ENCODE measurements at places on chromosomes 16 and 17.

- H3K27ac ChIP-seq: no peak overlapping the region
- no peak overlapping the region for H3K4me3 ChIP-seq
- DNase-seq: no peak
- H3K27me3 ChIP-seq: no peaks in the 10 kb centered on the region
- peaks cover 56% of the 10 kb centered on the region for H3K36me3 ChIP-seq
These were observed 26.7 kb downstream of the CYB5B start for GRCh38 chr16:69451166-69451565.

DNA sequence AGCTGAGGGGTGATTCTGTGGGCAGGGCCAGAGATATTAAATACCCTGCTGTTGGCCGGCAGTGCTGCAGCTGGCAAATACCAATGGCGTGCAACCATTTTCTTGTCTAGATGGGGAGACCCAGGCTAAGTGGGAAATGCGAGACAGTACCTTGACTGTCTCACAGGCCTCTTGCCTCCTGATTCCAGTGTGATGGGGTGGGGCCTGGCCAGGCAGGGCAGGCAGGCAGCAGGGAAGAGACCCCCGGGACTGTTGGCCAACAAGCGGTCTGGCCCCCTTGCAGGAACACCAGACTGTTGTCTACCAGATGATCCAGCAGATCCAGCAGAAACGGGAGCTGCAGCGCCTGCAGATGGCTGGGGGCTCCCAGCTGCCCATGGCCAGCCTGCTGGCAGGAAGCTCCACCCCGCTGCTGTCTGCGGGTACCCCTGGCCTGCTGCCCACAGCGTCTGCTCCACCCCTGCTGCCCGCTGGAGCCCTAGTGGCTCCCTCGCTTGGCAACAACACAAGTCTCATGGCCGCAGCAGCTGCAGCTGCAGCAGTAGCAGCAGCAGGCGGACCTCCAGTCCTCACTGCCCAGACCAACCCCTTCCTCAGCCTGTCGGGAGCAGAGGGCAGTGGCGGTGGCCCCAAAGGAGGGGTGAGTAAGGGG, 5.7 kb upstream of the CISD3 start:
- no peaks in the 10 kb centered on the region for H3K27me3 ChIP-seq
- H3K4me1 ChIP-seq: peaks cover 72% of the 10 kb centered on the region
- DNase-seq: no peak
- H3K4me3 ChIP-seq: no peak overlapping the region
- no peak overlapping the region for H3K27ac ChIP-seq

DNA sequence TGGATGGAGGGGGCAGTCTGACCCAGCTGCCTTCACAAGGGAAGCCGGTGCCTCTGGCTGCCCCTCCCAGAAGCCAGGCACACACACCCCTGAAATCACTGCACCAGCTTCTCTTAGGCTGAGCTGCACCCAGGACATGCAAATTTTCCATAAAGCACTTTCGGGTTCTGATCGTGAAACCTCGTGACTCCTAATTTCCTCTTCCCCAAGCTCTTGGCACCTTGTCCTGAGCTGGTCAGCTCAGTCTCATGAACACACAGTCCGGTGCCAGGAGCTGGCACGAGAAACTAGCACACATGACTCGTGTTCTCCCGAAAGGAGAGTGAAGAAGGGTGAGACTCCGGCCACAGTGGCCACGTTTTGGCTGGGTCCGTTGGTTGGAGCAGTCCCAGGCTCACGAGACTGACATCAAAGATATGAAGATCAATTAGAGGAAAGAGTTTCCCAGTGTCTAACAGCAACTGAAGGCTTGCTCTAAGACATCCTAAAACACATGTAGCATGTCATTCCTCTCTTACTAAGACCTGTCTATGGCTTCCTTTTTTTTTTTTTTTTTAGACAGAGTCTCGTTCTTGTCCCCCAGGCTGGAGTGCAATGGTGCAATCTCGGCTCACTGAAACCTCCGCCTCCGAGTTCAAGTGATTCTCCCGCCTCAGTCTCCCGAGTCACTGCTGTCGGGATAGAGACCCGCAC, 9.2 kb upstream of the ABR start:
- no peak overlapping the region for H3K4me3 ChIP-seq
- peak overlapping the region; percentile 59 for H3K27ac ChIP-seq
- H3K27me3 ChIP-seq: no peaks in the 10 kb centered on the region
- no peak for DNase-seq
- H3K36me3 ChIP-seq: peaks cover 16% of the 10 kb centered on the region
- peaks cover 58% of the 10 kb centered on the region for H3K4me1 ChIP-seq

- peaks cover 17% of the 10 kb centered on the region for H3K4me1 ChIP-seq
- DNase-seq: no peak
- H3K36me3 ChIP-seq: no peaks in the 10 kb centered on the region
- no peak overlapping the region for H3K27ac ChIP-seq
- H3K4me3 ChIP-seq: no peak overlapping the region
These were observed 10.4 kb upstream of the COTL1 start for GRCh38 chr16:84628226-84628731.

DNA sequence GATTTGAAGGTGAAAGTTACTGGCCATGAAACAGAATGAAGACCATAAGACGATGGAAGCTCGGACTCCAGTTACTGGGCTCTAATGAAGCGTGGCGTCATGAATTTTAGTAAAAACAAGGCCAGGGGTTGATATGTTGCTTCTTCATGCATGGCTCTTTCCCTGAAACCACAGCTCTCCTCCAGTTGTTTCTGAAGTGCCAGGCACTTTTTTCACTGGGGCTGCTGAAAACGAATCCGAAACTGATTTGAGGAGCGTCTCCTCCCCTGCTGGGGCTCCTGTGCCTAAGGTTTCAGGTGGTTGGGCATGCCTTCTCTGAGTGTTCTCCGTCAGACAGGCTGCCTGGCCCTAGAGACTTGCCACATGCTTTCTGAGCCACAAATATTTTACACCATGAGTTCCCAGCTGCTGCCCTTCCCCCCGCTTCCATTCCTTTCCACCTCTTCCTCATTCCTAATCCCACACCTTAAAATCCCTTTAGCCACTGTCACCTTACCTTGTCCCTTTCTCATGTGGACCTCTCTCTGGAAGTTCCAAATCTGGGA, 3.7 kb upstream of the MYL4 start:
- H3K4me3 ChIP-seq: peak overlapping the region; percentile 63
- peaks cover 78% of the 10 kb centered on the region for H3K4me1 ChIP-seq
- peak; percentile 58 for DNase-seq
- no peaks in the 10 kb centered on the region for H3K27me3 ChIP-seq
- peak overlapping the region; percentile 77 for H3K27ac ChIP-seq

GRCh38 chr17:70314096-70314495, 144.8 kb downstream of the KCNJ2 start:
- H3K27me3 ChIP-seq: peaks cover 3% of the 10 kb centered on the region
- H3K4me1 ChIP-seq: no peaks in the 10 kb centered on the region
- no peak for DNase-seq
- H3K27ac ChIP-seq: no peak overlapping the region
- no peaks in the 10 kb centered on the region for H3K36me3 ChIP-seq
- no peak overlapping the region for H3K4me3 ChIP-seq

DNA sequence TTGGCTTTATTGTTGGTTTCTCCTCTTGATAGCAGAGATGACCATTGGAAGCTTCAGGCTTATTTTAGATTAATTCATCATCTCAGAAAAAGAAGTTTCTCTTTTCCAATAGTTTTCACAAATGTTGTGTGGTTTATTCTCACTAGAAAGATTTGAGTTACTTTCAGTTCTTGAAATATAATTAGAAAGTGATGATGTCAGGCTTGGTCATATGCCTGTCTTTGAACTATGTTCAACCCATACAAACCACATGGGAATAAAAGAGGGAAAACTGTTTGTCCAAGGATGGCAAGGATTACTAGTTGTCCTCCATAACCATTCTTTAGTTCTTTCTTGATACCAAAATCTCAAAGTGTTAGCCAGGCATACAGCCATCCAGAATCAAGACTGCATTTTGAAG, 3.7 kb upstream of the HS3ST2 start:
- H3K36me3 ChIP-seq: peaks cover 4% of the 10 kb centered on the region
- peaks cover 8% of the 10 kb centered on the region for H3K4me1 ChIP-seq
- no peak for DNase-seq
- H3K27me3 ChIP-seq: peaks cover 52% of the 10 kb centered on the region

GRCh38 chr17:8264320-8264719, 15.2 kb downstream of the PFAS start:
- peaks cover 7% of the 10 kb centered on the region for H3K4me1 ChIP-seq
- H3K27me3 ChIP-seq: no peaks in the 10 kb centered on the region
- peaks cover 77% of the 10 kb centered on the region for H3K36me3 ChIP-seq
- no peak for DNase-seq

- no peak overlapping the region for H3K4me3 ChIP-seq
- peak; percentile 13 for DNase-seq
These were observed 54.9 kb downstream of the GNAO1 start for GRCh38 chr16:56246051-56246817.

- H3K4me1 ChIP-seq: no peaks in the 10 kb centered on the region
- H3K27me3 ChIP-seq: no peaks in the 10 kb centered on the region
- H3K27ac ChIP-seq: no peak overlapping the region
- no peak for DNase-seq
- H3K4me3 ChIP-seq: no peak overlapping the region
These were observed 45.0 kb upstream of the CLEC3A start for GRCh38 chr16:77977339-77977738.

- peaks cover 33% of the 10 kb centered on the region for H3K36me3 ChIP-seq
- no peak overlapping the region for H3K4me3 ChIP-seq
- peaks cover 11% of the 10 kb centered on the region for H3K4me1 ChIP-seq
- no peak for DNase-seq
- no peaks in the 10 kb centered on the region for H3K27me3 ChIP-seq
- H3K27ac ChIP-seq: no peak overlapping the region
These were observed 39.6 kb upstream of the RCVRN start for GRCh38 chr17:9944704-9945103.

GRCh38 chr16:1979271-1980029, 1.8 kb downstream of the NOXO1 start:
- no peak for DNase-seq
- H3K4me1 ChIP-seq: peaks cover 28% of the 10 kb centered on the region
- peak overlapping the region; percentile 19 for H3K4me3 ChIP-seq
- H3K36me3 ChIP-seq: peaks cover 43% of the 10 kb centered on the region
- no peak overlapping the region for H3K27ac ChIP-seq
- peaks cover 45% of the 10 kb centered on the region for H3K27me3 ChIP-seq

DNA sequence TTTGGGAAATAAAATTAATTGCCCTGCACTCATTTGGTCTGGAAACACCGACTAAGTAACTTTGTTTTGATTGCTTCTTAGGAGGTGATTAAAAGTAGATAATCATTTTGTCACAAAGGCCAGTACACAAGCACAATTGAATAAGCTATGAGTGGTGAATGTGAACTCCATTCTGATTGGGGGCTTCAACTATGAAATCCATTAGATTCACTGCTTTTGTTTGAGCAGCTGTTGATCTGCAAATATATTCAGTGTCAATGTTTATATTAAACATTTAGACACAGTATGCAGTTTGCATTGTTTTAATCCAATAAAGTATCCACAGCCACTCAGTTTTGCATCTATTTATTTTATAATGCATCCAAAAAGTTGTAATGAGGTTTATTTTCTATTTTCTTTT, 817.5 kb downstream of the CDH11 start:
- no peak for DNase-seq
- no peaks in the 10 kb centered on the region for H3K4me1 ChIP-seq
- H3K4me3 ChIP-seq: no peak overlapping the region
- no peak overlapping the region for H3K27ac ChIP-seq
- H3K27me3 ChIP-seq: no peaks in the 10 kb centered on the region

- no peak overlapping the region for H3K4me3 ChIP-seq
- H3K4me1 ChIP-seq: peaks cover 30% of the 10 kb centered on the region
- no peak for DNase-seq
- H3K36me3 ChIP-seq: no peaks in the 10 kb centered on the region
- H3K27ac ChIP-seq: no peak overlapping the region
These were observed 22.7 kb upstream of the CPSF4L start for GRCh38 chr17:73284354-73284753.

DNA sequence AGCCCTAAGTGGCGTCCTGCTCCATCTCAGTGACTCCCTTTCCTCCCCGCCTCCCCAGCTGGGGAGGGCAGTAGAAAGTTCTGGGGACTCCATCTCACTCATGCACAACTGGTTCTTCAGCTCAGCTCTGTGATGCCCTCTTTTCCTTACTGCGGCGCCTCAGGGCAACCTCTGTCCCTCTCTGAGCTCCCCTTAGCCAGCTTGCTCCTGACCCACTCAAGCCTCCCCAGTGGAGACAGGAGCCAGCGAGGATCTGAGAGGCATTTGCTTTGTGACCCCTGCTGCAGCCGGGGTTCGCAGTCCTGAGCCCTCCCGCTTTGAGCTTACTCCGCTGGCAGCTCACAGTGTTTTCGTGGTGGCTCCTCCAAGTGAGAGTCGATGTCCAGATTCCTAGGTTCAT, 6.2 kb upstream of the MRC2 start:
- H3K27ac ChIP-seq: no peak overlapping the region
- peaks cover 31% of the 10 kb centered on the region for H3K36me3 ChIP-seq
- peaks cover 4% of the 10 kb centered on the region for H3K4me1 ChIP-seq
- DNase-seq: no peak

- no peak for DNase-seq
- H3K4me3 ChIP-seq: no peak overlapping the region
- H3K4me1 ChIP-seq: peaks cover 7% of the 10 kb centered on the region
- H3K36me3 ChIP-seq: peaks cover 10% of the 10 kb centered on the region
- no peak overlapping the region for H3K27ac ChIP-seq
These were observed 209.2 kb downstream of the PARN start for GRCh38 chr16:14420721-14421488.

GRCh38 chr16:84207879-84208278, 16.9 kb downstream of the ADAD2 start:
- no peak overlapping the region for H3K27ac ChIP-seq
- H3K36me3 ChIP-seq: no peaks in the 10 kb centered on the region
- H3K4me1 ChIP-seq: no peaks in the 10 kb centered on the region
- H3K4me3 ChIP-seq: no peak overlapping the region
- H3K27me3 ChIP-seq: peaks cover 8% of the 10 kb centered on the region

DNA sequence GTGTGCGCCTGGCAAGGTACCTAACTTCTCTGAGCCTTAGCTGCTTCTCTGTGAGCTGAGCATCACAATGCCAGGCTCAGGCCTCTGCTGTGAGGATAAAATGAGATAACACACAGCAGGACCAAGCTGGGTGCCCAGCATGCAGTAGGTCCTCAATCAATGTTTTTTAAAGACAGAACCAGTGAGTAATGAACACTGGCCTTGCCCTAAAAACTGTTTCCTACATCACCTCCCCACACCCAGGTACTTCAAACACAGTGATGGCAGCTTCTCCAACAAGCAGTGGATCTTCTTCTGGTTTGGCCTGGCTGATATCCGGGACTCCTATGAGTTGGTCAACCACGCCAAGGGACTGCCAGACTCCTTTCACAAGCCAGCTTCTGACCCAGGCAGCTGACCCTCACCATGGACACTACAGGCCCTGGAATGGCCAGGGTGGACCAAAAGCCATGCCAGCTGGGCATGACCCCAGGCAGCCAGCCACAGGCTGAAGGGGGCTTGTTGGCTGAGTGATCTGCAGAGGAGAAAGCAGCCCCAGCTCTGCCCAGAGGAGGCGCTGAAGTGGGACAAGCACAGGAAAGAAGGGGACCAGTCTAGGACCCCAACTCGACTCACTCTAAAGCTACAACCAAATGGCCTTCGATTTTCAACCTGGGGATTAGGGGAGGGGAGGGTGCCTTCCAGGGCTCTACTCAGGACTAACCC, 3.9 kb downstream of the NAGS start:
- H3K27ac ChIP-seq: peak overlapping the region; percentile 1
- no peak for DNase-seq
- H3K36me3 ChIP-seq: peaks cover 15% of the 10 kb centered on the region
- H3K4me1 ChIP-seq: peaks cover 53% of the 10 kb centered on the region
- peak overlapping the region; percentile 74 for H3K4me3 ChIP-seq

GRCh38 chr16:52539191-52539590, 7.8 kb downstream of the TOX3 start:
- no peak overlapping the region for H3K4me3 ChIP-seq
- DNase-seq: no peak
- H3K27me3 ChIP-seq: peaks cover 17% of the 10 kb centered on the region
- no peaks in the 10 kb centered on the region for H3K4me1 ChIP-seq
- H3K27ac ChIP-seq: no peak overlapping the region
